ENCODE measurements at places on chromosomes 12 and 14. TPM values are rescaled to one million over a fixed set of nuclear protein-coding genes. Genes with fewer than 3 reads are reported as not detected.

The TRMT61A gene
- 8.8 TPM for total RNA-seq

The PZP gene
- total RNA-seq: not detected

The LALBA gene
- not detected for total RNA-seq

The RBP5 gene
- total RNA-seq: not detected

The CCDC38 gene
- not detected for total RNA-seq

The DNAJC22 gene
- 0.17 TPM for total RNA-seq

The NCKAP5L gene
- total RNA-seq: 24.7 TPM

The RNFT2 gene
- total RNA-seq: 3.0 TPM

The MBIP gene
- 18.3 TPM for total RNA-seq

The MYL2 gene
- total RNA-seq: not detected

The ARHGDIB gene
- 24.0 TPM for total RNA-seq

The SLCO1C1 gene
- total RNA-seq: not detected

All from mammary epithelial cell (primary cell).